ENCODE measurements at places on chromosomes 5 and 9. TPM values are rescaled to one million over a fixed set of nuclear protein-coding genes. Genes with fewer than 3 reads are reported as not detected.
A peak's percentile ranks its signal among the peaks of the same experiment; 100 is the strongest.

DNA sequence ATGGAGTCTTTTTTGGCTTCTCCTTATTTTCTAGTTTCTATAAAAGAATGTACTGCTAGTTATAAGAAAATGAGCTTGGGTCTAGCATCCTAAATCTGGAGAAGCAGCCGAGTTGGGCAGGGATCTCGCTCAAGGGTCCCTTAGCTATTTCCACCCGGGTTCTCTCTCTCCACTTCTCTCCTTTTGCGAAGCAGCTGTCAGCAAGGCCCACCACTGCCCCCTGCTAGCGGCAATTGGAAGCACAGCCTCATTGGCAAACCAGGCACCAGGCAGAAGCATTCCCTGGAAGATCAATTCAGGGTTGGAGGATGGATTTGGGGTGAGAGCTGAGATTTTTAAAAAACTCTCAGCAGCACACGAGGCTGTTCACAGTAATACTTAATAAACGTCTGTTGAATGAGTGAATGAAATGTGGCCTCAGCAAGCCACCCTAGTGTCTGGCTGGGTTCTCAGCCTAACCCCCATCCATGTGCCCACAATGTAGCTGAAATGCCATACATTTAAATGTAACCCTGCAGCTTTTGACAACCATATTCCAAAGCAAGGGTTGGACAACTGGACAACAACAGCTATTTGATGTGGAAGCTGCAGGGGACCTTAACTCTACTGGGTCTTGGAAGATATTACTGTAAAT, 34.6 kb upstream of the TNIP1 start:
- H3K4me3 ChIP-seq: no peak overlapping the region
- H3K27me3 ChIP-seq: no peaks in the 10 kb centered on the region
- DNase-seq: peak; percentile 93
- no peak overlapping the region for H3K27ac ChIP-seq
- H3K4me1 ChIP-seq: peaks cover 12% of the 10 kb centered on the region
- H3K36me3 ChIP-seq: peaks cover 21% of the 10 kb centered on the region

- no peak for DNase-seq
- H3K36me3 ChIP-seq: no peaks in the 10 kb centered on the region
- H3K4me1 ChIP-seq: no peaks in the 10 kb centered on the region
- H3K27me3 ChIP-seq: no peaks in the 10 kb centered on the region
- H3K27ac ChIP-seq: no peak overlapping the region
Measured at GRCh38 chr5:138926688-138927448, 51.7 kb upstream of the LRRTM2 start.

- H3K4me1 ChIP-seq: no peaks in the 10 kb centered on the region
- DNase-seq: no peak
- H3K36me3 ChIP-seq: no peaks in the 10 kb centered on the region
- H3K4me3 ChIP-seq: no peak overlapping the region
- no peak overlapping the region for H3K27ac ChIP-seq
Measured at GRCh38 chr5:38602641-38603040, 46.2 kb upstream of the LIFR start.

GRCh38 chr5:59401637-59402036, 491.9 kb downstream of the PDE4D start:
- H3K27me3 ChIP-seq: no peaks in the 10 kb centered on the region
- no peak overlapping the region for H3K4me3 ChIP-seq
- H3K4me1 ChIP-seq: no peaks in the 10 kb centered on the region
- H3K36me3 ChIP-seq: no peaks in the 10 kb centered on the region
- no peak overlapping the region for H3K27ac ChIP-seq
- DNase-seq: no peak

GRCh38 chr5:139438707-139439012, 665 bp downstream of the DNAJC18 start:
- peak overlapping the region; percentile 96 for H3K27ac ChIP-seq
- no peaks in the 10 kb centered on the region for H3K27me3 ChIP-seq
- no peaks in the 10 kb centered on the region for H3K4me1 ChIP-seq
- peak overlapping the region; percentile 67 for H3K4me3 ChIP-seq

DNA sequence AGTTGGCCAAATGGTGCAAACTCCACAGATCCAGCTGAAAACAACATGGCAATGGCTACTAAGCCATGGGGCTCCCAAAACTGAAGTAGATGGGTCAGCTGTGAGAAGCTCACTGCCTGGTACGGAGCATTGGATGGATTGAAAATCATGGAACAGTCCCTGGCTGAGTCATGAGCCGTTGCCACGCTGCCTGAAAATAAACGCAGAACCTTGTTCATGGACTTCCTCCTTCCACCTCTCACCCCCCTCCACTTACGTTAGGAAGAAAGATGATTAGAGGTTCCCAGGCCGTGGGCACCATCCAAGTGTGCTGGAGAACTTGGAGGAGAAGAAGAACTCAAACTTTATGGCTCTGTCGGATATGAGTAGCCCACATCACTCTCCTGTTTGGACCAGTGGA, 6.8 kb upstream of the DIPK1B start:
- no peak overlapping the region for H3K27ac ChIP-seq
- no peak overlapping the region for H3K4me3 ChIP-seq
- DNase-seq: no peak
- no peaks in the 10 kb centered on the region for H3K4me1 ChIP-seq
- H3K36me3 ChIP-seq: no peaks in the 10 kb centered on the region

GRCh38 chr5:178403956-178404600, 171.5 kb upstream of the PHYKPL start:
- no peaks in the 10 kb centered on the region for H3K36me3 ChIP-seq
- no peak overlapping the region for H3K4me3 ChIP-seq
- H3K27ac ChIP-seq: no peak overlapping the region

GRCh38 chr9:26129217-26129616, 451.0 kb upstream of the TUSC1 start:
- H3K27me3 ChIP-seq: no peaks in the 10 kb centered on the region
- no peak overlapping the region for H3K27ac ChIP-seq
- DNase-seq: no peak
- H3K36me3 ChIP-seq: no peaks in the 10 kb centered on the region

GRCh38 chr9:131227112-131227958, 49.0 kb downstream of the FAM78A start:
- no peaks in the 10 kb centered on the region for H3K27me3 ChIP-seq
- H3K4me3 ChIP-seq: no peak overlapping the region
- H3K36me3 ChIP-seq: no peaks in the 10 kb centered on the region
- H3K4me1 ChIP-seq: no peaks in the 10 kb centered on the region
- H3K27ac ChIP-seq: no peak overlapping the region

GRCh38 chr5:148297731-148298130, 14.5 kb upstream of the SPINK7 start:
- no peak for DNase-seq
- no peaks in the 10 kb centered on the region for H3K27me3 ChIP-seq
- no peak overlapping the region for H3K4me3 ChIP-seq
- no peak overlapping the region for H3K27ac ChIP-seq
- H3K4me1 ChIP-seq: no peaks in the 10 kb centered on the region

DNA sequence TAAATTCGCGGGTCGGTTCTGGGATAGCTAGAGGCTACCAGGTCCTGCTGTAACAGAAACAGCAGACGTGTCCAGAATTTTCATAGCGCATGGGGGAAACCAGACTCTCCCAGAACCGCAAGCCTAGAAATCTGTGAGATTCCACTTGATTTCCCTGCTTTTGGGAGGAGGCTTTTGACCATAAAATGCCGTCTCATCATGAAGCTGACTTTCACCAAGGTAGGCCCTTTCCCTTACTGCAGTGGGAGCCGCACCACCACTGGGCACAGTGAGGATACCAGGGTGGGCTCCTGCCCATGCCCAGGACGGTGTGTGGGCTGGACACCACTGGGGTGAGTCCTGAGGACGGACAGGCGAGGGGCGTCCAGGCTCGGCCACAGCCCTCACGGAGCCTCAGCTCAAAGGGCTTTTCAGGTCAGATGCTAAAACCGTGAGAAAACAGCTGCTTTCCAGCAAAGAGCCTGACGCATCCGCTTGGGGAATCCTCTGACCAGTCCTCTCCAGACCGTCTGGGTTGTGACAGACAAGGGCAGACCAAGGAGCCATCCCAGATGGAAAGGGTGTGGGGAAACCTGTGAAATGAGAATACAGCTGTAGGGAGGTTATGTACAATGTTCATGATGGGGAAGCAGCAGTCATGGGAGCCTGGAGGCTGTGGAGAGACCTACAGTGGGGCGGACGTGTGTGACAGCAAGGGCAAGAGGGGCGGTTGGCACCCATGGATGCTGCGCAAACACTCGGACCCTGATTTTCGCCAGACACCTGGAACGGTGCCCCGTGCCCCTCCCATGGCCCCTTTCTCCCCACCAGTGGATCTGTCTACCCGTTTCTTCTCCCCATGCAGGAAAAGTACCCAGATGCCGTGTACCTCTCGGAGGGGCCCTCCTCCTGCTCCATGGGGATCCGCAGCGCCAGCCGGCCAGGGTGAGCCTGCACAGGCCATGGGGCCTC, 59.2 kb downstream of the IPPK start:
- H3K27me3 ChIP-seq: no peaks in the 10 kb centered on the region
- no peaks in the 10 kb centered on the region for H3K36me3 ChIP-seq
- H3K4me3 ChIP-seq: no peak overlapping the region
- DNase-seq: no peak

DNA sequence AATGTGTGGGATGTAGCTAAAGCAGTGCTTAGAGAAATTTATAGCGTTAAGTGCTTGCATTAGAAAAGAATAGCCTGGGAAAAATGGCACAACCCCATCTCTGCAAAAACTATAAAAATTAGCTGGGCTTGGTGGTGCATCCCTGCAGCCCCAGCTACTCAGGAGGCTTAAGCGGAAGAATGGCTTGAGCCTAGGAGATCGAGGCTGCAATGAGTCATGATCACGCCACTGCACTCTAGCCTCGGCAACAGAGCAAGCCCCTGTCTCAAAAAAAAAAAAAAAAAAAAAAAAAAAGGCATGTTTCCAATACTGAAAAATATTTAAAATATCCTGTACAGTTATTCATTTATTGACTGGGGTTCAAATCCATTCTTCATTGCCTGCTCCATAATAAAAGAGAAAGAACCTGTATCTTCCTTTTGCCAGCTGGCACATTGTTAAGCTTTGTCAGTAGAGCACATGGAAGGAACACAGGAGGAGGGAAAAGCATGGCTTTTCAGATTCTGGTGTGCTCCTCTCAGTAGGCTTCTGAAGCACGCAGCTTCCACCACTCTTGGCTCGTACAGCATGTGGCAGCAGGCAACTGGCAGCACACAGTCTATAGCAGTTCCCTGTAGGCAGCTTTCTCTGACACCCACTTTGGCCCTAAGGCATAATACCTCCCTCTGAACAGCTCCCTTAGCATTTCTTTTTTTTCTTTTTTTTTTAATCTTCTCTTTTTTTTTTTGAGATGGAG, 73.5 kb downstream of the TRIM36 start:
- H3K4me3 ChIP-seq: no peak overlapping the region
- H3K4me1 ChIP-seq: no peaks in the 10 kb centered on the region
- no peak for DNase-seq
- no peaks in the 10 kb centered on the region for H3K36me3 ChIP-seq
- no peaks in the 10 kb centered on the region for H3K27me3 ChIP-seq

DNA sequence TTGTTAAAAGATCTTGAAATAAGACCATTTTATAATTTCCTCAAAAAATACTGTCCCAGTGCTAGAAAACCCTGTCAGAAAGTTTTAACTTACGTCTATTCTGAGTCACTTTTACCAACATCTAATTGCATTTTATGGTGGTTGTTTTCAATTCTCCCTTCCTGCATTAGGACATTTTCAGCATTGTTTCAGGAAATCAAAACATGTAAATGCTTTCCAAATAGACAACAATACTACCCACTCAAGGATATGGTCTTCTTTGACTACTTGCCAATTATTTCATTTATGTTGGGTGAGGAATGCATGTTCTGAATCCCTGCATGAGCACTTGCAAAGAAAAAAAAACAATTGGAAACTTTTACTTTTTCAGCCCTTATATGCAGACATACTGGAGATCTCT, 284.6 kb upstream of the PDE4D start:
- H3K27me3 ChIP-seq: no peaks in the 10 kb centered on the region
- H3K4me1 ChIP-seq: no peaks in the 10 kb centered on the region
- no peak for DNase-seq
- H3K27ac ChIP-seq: no peak overlapping the region
- H3K36me3 ChIP-seq: no peaks in the 10 kb centered on the region
- H3K4me3 ChIP-seq: no peak overlapping the region

DNA sequence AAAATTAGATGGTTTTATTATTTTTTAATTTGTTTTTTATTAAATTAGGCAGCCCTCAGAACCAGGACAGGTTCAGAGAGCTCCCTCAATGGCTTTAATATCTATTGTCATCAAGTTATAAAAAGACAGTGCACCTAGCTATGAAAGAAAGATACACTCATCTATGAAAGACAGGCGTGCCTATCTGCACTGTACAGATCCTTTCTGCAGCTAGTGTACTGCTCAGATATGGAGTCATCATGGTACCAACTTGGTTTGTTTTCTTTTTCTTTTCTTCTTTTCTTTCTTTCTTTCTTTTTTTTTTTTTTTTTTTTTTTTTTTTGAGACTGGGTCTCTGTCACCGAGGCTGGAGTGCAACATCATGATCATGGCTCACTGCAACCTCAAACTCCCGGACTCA, 54.8 kb upstream of the GPBP1 start:
- no peak overlapping the region for H3K27ac ChIP-seq
- no peaks in the 10 kb centered on the region for H3K4me1 ChIP-seq
- no peaks in the 10 kb centered on the region for H3K27me3 ChIP-seq
- DNase-seq: no peak

- H3K4me1 ChIP-seq: no peaks in the 10 kb centered on the region
- H3K27me3 ChIP-seq: no peaks in the 10 kb centered on the region
- no peak overlapping the region for H3K27ac ChIP-seq
Measured at GRCh38 chr5:154087260-154087659, 48.5 kb downstream of the MFAP3 start.

DNA sequence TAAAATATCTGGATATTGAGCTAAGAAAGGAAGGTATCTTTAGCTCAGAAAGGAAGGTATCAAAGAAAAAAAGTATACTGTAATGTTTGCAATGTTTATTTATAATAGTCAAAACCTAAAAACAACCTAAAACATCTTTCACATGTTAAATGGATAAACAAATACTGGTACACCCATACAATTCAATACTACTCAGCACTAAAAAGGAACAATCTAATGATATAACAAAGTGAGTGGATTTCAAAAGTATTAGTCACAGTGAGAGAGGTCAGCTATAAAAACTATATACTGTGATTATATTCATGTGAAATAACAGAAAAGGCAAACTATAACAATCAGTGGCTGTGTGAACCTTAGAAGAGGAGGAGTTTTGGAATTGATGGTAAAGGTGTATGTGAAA, 455.0 kb upstream of the FTMT start:
- no peak for DNase-seq
- H3K27ac ChIP-seq: no peak overlapping the region
- no peaks in the 10 kb centered on the region for H3K27me3 ChIP-seq
- no peaks in the 10 kb centered on the region for H3K4me1 ChIP-seq

DNA sequence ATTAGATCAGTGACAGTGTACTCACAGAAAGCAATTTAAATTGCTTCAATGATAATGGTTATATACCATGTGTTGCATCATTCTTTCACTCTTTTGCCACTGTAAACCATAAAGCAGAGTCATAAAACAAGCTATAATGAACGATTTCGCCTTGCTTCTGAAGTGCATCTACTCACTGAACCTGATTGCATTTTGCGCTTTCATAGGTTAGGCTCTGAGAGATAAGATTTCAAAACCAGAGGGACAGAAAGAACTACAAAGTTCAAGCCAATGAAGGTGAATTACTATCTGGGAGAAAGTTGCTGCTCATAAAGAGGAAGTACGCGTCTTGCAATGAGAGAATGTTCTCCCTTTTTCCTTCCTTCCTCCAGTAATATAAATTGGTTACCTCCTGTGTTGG, 412.7 kb downstream of the CETN3 start:
- no peaks in the 10 kb centered on the region for H3K27me3 ChIP-seq
- DNase-seq: no peak

- H3K27me3 ChIP-seq: no peaks in the 10 kb centered on the region
- H3K36me3 ChIP-seq: peaks cover 4% of the 10 kb centered on the region
Measured at GRCh38 chr9:286071-286740, 71.5 kb downstream of the DOCK8 start.

Gene FAT2
- under 0.01 TPM for total RNA-seq

Gene ALAD
- 81.4 TPM for total RNA-seq

Gene SLC6A18
- total RNA-seq: not detected

Gene ARHGEF28
- 19.0 TPM for total RNA-seq

Gene RFESD
- total RNA-seq: not detected

Gene NIPSNAP3A
- 19.2 TPM for total RNA-seq

Gene BICD2
- total RNA-seq: 41.3 TPM

Gene AHRR
- total RNA-seq: 28.1 TPM

Data from Peyer's patch (tissue), 4 donors.